ENCODE measurements at places on chromosomes 1 and 21.
A peak's percentile ranks its signal among the peaks of the same experiment; 100 is the strongest.

DNA sequence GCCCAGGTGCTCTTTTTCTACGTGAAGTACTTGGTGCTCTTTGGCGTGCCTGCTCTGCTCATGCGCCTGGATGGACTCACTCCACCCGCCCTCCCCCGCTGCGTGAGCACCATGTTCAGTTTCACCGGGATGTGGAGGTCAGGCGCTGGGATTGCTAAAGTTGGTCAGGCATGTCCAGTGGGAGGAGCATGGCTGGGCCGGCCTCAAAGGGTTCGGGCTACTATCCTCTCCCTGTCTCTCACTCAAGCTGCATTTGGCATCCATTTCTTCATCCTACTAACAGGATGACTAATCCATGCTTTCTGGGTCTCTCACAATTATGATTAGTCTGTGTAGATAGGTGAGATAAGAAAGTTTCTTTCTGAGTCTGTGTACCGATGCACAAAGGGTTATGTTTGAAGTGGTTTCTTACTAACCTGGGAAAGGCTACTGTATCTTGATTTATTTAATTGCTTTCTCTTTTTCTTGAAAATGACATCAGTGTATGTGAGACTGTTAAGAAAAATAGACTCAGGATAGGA, 135.9 kb downstream of the HHAT start:
- DNase-seq = no peak
- no peaks in the 10 kb centered on the region for H3K4me1 ChIP-seq
- no peaks in the 10 kb centered on the region for H3K36me3 ChIP-seq

DNA sequence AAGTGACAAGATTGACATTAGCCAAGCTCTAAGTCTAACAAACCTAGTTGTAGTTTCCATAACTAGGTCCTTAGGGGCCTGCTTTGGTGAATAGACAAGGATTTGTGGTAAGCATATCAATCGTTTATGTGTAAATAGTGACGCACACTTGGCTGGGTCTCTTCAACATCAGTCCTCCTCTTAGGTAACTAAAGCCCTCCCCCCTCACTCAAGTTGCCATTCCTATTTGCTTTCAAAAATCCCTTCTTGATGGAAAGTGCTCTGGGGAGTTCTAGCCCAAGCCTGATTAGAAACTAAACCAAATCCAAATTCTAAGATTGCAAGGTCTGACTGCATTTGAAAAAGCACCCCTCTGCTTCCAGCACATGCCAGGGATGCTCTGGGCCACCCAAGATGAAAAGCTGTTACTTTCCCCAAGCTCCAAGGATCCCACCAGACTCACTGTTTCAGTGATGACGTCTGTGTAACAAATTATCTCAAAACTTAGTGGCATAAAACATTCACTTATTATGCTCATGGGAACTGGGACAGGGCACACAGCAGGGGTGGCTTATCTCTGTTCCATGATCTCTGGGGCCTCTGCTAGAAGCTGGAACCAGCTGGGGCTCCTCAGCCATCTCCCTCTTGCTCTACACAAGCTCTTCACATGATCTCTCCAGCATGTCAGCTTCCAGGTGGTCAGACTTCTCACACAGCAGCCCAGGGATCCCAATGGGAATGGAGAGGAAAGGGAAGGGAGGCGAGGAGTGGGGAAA, 74.1 kb downstream of the RRAGC start:
- H3K36me3 ChIP-seq = no peaks in the 10 kb centered on the region
- DNase-seq = no peak
- H3K4me1 ChIP-seq = peaks cover 15% of the 10 kb centered on the region
- H3K4me3 ChIP-seq = no peak overlapping the region
- H3K27me3 ChIP-seq = peaks cover 70% of the 10 kb centered on the region

DNA sequence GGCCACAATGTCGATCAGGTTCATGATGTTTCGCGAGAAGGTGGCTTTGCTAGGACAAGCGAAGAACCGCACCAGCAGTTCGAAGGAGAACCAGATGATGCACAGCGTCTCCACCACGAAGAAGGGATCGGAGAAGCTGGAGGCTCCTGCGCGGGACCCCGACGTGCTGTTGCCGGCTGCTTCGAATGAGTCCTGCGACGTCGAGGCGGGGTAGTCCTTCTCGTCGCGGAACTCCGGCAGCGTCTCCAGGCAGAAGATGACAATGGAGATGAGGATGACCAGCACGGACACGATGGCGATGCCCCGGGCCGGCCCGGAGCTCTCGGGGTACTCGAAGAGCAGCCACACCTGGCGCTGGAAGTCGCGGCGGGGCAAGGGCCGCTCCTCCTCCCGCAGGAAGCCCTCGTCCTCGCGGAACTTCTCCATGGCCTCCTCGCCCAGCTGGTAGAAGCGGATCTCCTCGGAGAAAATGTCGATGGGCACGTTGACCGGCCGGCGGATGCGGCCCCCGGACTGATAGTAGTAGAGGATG, 869 bp downstream of the KCNA3 start:
- H3K27ac ChIP-seq = no peak overlapping the region
- H3K27me3 ChIP-seq = no peaks in the 10 kb centered on the region
- no peaks in the 10 kb centered on the region for H3K36me3 ChIP-seq
- DNase-seq = no peak

DNA sequence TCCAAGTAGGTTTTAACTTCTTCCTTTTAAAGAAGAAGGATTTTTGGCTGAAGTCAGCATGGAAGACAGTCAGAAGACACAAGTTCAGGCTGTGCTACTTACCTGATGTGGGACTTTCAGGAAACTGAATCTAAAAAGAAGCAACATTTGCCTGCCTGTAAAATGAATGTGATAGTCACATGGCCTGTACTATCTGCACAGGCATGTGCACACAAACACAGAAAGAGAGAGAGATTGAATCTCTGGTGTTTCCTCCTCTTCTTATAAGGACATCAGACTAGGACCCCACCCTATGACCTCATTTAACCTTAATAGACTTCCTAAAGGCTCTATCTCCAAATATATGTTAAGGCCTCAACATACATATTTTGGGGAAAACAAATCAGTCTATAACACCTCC, 542.9 kb downstream of the PLPP3 start:
- no peak overlapping the region for H3K4me3 ChIP-seq
- H3K4me1 ChIP-seq = no peaks in the 10 kb centered on the region
- H3K27me3 ChIP-seq = no peaks in the 10 kb centered on the region

GRCh38 chr21:27806281-27806680, 839.4 kb upstream of the ADAMTS5 start:
- no peak for DNase-seq
- H3K4me3 ChIP-seq = no peak overlapping the region
- no peak overlapping the region for H3K27ac ChIP-seq

DNA sequence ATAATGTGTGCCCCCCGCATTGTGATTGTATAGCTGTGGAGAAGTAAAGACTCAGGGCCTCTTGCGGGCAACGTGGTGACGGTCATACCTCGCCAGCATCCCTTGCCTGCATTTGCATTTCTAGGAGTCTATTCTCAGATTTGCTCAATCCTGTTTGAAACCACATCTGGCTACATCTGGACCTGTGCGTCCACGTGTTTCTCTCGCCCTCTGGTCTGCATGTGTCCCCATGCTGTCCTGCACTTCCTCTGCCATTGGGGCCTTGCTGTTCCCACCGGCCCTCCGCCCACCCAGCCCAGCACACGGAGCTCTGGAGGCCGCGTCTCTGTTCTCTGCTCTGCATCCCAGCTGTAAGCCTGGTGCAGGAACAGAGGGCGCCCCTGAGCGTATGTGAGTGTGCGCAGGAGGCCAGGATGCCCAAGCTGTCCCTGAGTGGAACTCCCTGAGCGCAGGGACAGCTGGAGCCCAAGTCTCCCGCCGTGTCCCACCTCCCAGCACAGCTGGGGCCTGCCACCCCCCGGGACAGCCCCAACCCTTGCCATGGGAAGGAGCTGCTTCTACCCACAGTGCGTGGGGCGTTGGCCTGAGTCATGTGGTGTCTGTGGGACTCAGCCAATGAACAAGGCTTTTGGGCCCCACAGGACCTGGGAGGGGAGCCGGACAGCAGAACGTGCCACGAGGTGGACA, 1.6 kb downstream of the KRTAP10-2 start:
- H3K4me3 ChIP-seq = no peak overlapping the region
- H3K4me1 ChIP-seq = no peaks in the 10 kb centered on the region
- H3K27me3 ChIP-seq = peaks cover 3% of the 10 kb centered on the region
- no peak overlapping the region for H3K27ac ChIP-seq
- no peaks in the 10 kb centered on the region for H3K36me3 ChIP-seq

- no peak overlapping the region for H3K27ac ChIP-seq
- DNase-seq = no peak
- H3K4me3 ChIP-seq = no peak overlapping the region
- H3K36me3 ChIP-seq = no peaks in the 10 kb centered on the region
- no peaks in the 10 kb centered on the region for H3K27me3 ChIP-seq
- no peaks in the 10 kb centered on the region for H3K4me1 ChIP-seq
Measured at GRCh38 chr1:221497046-221497445, 244.8 kb downstream of the DUSP10 start.

GRCh38 chr1:39711104-39711965, 20.1 kb upstream of the HPCAL4 start:
- no peaks in the 10 kb centered on the region for H3K27me3 ChIP-seq
- H3K4me1 ChIP-seq = peaks cover 11% of the 10 kb centered on the region
- DNase-seq = peak; percentile 52
- no peak overlapping the region for H3K27ac ChIP-seq
- no peaks in the 10 kb centered on the region for H3K36me3 ChIP-seq

GRCh38 chr1:31497601-31498000, 78.7 kb upstream of the TINAGL1 start:
- H3K4me1 ChIP-seq = peaks cover 31% of the 10 kb centered on the region
- no peak for DNase-seq
- no peak overlapping the region for H3K27ac ChIP-seq
- no peak overlapping the region for H3K4me3 ChIP-seq

GRCh38 chr1:231665101-231665500, 38.5 kb downstream of the DISC1 start:
- H3K4me1 ChIP-seq = peaks cover 18% of the 10 kb centered on the region
- DNase-seq = no peak
